Stimulated activated CD8-positive, alpha-beta memory T cell treated with anti-CD3 and anti-CD28 coated beads, Interleukin-15, amount 100 ng/mL, for 4 hours (primary cell): ENCODE measurements at places on chromosomes 3 and 15.

- no peak for DNase-seq
Measured at GRCh38 chr3:29382409-29382808, 101.5 kb downstream of the RBMS3 start.

- DNase-seq = no peak
Measured at GRCh38 chr3:57154470-57155309, 10.5 kb downstream of the IL17RD start.

GRCh38 chr3:9776896-9777693 is 7.3 kb upstream of the CAMK1 start:
- DNase-seq = no peak

- DNase-seq = no peak
Measured at GRCh38 chr3:104885214-104885814, 481.4 kb upstream of the ALCAM start.

GRCh38 chr3:46423588-46423987 is 16.5 kb downstream of the CCRL2 start:
- no peak for DNase-seq

DNA sequence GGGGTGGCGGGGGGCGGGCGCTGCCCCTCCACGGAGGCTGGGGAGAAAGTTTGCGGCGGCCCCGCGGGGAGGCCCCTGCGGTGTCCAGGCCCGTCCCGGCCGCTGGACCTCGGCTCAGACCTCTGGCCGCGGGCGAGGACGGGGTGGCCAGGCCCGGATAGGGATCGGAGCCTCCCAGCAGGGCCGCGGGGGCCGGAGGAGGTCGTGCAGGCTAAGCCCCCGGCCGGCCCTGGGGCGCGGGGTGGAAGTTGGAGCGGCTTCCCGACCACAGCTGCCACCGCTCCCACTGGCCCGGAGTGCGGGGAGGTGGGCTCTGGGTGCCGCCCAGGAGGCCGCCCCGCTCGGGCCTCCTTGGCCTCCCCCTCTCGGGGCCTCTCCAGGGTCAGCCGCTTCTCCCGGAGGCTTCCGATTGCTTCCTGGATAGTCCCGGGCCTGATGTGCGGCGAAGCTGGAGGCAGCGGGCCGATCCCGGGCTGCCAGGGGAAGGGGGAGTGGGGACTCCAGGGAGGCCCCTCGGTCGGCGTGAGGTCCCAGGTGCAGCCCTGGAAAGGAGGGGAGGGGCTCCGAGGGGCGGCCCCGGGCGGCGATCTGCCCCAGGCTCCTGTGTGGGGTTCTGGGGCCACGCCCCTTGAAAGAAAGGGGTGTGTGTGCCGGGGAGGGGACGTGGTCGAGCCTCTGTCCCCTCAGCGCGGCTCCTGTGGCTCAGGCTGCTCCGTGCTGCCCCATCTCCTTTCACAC is 907 bp downstream of the PLXNA1 start:
- DNase-seq = no peak

- no peak for DNase-seq
Measured at GRCh38 chr3:156226676-156227420, 106.5 kb downstream of the KCNAB1 start.

- DNase-seq = no peak
Measured at GRCh38 chr15:63469190-63469589, 35.2 kb upstream of the USP3 start.
